ENCODE measurements at places on chromosomes 13 and 19.

DNA sequence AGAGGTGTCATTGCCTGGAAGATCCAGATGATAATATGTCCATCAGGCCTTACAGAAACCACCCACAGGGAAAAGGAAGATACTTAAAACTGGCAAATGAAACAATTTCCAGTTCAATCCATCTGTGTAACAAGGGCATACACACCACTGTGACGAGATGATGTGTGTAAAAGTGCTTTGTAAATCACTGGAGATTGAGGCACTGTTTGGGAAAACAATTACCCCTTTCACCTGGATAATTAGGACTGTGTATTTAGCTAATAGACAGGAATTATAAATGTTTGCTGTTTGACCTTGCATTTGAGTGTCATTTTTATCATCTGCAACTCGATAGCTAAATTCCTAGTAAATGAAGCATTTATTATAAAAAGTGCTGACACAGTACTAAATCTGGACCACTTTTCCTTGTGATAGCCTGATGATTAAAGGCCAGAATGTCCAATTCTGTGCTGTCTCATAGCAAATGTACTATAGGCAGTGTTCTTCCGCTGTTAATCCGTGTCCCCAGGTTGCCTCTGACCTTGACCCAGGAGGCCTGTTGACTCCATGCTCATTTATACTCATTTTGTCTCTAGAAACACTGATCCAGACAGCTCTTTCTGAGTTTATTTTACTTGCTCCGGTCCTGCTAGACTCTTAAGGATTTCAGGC is 105.8 kb downstream of the LACC1 start:
- no peak for DNase-seq

DNA sequence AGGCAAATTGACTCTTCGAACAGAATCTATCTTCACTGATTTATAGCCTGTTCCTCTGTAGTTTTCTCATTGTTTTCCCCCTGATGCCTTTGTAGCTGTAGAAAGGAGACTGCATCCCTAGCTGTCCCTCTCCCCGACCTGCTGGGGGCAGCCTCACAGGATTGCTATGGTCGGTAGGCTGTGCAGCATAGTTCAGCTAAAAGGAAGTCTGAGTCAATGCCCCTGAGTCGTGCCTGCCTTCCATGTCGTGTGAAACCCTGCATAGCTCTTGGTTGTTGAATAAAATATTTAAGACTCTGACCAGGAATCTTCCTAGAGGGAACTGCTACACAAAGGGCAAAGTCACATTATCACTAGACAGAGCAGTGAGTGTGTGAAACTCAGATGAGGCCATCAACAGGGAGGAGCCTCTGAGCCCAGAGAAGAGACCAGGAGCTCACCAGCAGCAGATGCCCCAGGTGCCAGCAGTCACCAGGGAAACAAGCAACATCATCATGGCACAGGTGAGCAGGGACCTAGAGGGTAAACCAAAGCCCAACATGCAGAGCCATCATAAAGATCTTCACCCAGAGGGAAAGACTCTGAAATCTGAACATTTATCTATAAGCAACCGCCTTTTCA is 108.4 kb upstream of the NBEA start:
- DNase-seq, result no peak

DNA sequence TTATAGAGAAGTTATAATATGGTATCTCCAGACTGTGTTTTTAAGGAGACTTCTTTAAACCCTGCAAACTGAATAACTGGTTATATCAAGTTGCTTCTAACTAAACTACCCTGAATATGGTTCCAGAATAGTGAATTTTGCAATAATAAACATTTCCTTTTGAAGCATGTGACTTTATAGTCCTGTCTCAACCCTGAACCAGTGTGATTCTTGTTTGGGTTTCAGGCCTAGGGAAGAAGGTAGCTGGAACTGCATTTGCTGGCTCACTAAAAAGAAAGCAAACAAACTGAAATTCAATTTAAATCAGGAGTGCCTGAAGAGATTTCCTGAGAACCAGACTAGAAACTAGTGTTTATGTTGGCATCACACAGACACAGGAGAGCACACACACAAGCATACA is 4.9 kb downstream of the ARHGEF7 start:
- no peak for DNase-seq

DNA sequence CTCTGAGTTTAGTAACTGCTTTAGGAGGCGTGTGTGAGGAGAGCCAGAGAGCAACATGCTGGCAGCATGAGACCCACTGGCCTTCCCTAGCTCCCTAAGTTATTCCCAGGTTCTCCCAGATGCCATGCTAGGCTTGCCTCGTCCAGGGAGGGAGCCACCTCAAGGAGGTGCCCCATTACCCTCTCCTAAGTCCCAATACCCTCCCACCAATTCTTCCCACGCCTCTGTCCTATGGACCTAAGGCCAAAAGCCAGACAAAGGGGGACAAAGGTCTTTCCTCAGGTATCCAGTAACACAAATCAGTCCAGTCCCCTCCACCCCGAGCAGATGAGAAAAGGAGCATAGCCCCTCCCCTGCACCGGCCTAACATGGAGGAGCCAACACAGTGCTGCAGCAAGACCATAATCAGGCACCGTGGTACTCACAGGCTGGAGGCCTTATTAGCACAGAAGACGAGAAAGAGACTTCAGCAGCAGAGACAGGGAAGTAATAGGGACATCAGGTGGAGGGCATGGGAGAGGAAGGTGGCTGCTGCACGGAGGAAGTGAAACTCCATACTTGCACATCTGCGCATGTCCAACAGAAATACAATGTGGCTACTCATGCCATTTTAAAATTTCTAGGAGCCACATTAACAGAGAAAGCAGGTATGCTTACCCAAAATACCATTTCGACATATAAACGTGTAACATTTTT is 46.3 kb downstream of the BRD4 start:
- DNase-seq, result no peak

GRCh38 chr13:114129649-114130062 is 2.8 kb downstream of the RASA3 start:
- no peak for DNase-seq

GRCh38 chr19:9806803-9807202 is 12.1 kb downstream of the FBXL12 start:
- DNase-seq, result no peak

- DNase-seq, result no peak
These were observed 133.4 kb downstream of the GPC6 start for GRCh38 chr13:93360021-93360420.

DNA sequence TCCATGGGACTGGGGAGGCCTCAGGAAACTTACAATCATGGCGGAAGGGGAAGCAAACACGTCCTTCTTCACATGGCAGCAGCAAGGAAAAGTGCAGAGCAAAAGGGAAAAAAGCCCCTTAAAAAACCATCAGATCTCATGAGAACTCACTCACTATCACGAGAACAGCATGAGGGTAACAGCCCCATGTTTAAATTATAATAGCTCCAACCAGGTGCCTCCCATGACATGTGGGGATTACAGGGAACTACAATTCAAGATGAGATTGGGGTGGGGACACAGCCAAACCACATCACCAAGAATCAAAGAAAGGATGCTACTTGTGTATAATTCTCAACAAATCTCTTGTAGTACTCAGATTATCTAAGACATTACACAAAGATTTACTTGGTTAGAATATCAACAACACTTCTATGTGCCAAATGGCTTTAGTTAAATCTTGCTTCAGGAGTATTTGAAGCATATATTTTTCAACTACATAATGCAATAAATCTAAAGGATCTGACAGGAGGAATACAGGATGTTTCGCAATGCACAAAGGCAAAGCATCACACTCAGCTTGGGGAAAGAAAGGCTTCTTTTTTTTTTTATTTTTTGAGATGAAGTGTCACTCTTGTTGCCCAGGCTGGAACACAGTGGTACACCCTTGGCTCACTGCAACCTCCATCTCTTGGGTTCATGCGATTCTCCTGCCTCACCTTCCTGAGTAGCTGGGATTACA is 180.0 kb downstream of the LHFPL6 start:
- no peak for DNase-seq

GRCh38 chr13:43089912-43090498 is 66.6 kb downstream of the DNAJC15 start:
- DNase-seq, result no peak

DNA sequence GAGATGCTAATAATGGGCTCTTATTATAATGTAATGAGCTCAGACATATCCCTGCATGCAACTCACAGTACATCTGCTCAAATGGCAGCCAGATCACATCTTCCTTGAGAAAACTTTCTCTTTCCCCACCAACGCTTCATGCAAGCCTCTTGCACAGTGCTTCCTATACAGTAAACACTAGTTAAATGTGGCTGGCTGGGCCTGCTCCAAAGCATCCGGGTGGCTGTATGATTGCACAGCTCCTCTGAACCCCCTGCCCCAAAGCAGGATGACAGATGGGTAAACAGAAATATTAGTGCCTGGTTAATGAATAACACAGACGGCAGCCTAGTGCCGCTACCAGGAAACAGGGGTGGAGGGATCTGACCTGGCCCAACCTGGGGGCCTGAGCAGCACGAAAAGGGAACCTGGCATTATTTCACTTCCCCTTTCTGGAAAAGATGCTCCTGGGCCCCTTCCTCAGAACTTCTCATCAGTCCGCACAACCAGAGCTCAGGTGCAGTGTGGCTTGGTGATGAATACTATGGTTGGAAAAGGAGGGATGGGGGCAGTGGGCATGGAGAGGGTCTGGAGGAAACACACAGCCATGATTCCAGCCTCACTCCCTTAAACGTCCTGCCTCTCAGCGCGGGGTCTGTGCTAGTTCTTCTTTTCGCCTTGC is 10.8 kb downstream of the FFAR2 start:
- no peak for DNase-seq

GRCh38 chr13:51844862-51845573 is at the start of gene TMEM272:
Gene TMEM272 (minus strand): TSS chr13:51845177. CDS start chr13:51838530, 6,647 bp downstream.
- no peak for DNase-seq

DNA sequence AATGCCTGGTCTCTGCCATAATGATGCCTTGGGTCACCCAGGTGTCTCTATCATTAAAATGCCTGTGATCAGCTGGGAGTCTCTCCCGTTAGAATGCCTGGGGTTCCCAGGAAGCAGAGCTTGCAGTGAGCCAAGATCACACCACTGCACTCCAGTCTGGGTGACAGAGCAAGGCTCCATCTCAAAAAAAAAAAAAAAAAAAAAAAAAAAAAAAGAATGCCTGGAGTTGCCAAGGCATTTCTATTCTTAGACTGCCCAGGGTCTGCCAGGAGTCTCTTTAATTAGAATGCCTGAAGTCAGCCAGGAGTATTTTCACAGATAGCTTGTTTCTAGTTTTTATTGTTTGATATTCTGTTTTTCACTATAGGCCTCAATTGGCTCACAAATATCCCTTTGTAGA is 1552.5 kb downstream of the UQCRFS1 start:
- no peak for DNase-seq

DNA sequence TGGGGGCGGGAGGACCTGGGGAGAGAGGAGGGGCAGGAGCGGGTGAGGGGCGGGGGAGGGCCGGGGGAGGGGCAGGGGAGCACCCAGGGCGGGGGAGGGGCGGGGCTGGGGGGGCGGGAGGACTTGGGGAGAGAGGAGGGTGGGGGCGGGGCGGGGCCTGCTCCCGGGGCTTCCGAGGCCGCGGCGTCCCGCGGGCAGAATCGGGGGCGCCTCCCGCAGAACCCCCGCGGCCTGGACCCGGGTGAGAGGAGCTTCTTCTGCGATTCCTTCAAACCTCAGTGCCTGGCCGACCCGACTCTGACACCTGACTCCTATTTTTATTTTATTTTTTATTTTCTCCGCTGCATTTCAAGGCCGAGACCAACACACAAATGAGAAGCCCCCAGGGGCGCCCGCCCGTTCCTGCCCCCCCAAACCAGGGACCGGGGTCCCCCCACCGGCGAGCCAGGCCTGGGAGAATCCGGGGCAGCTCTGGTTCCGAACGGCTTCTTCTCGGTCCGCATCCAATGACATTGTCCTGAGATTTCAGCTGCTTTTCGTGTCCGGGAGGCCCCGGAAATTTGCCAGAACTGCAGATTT is 470 bp upstream of the GRTP1 start:
- no peak for DNase-seq

DNA sequence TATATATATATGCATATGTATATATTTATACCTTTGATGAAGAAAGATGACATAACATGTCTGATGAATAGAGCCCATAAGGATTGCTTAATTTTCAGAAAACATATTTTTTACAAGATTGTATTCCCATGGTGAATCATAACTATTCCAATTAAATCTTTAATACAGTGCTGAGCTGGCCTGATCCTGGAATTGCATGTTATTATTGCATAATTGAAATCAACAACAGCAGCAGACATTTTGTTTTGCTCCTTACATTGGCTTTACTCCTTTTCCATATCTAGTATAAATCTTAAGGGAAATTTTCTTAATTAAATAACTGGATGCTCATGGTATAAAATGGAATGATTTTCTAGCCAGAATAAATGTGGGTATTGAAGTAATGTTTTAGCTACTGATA is 22.0 kb downstream of the POSTN start:
- no peak for DNase-seq

All from activated T-helper 1 cell treated with Interleukin-2 at 50 U/mL for 16 hours (primary cell).